AG04450 (cell line): ENCODE measurements at places on chromosomes 5 and 9.

- DNase-seq = no peak
These were observed 178.2 kb upstream of the IRX1 start for GRCh38 chr5:3417376-3417943.

- no peak for DNase-seq
These were observed 101.0 kb downstream of the USP20 start for GRCh38 chr9:129936222-129936621.

DNA sequence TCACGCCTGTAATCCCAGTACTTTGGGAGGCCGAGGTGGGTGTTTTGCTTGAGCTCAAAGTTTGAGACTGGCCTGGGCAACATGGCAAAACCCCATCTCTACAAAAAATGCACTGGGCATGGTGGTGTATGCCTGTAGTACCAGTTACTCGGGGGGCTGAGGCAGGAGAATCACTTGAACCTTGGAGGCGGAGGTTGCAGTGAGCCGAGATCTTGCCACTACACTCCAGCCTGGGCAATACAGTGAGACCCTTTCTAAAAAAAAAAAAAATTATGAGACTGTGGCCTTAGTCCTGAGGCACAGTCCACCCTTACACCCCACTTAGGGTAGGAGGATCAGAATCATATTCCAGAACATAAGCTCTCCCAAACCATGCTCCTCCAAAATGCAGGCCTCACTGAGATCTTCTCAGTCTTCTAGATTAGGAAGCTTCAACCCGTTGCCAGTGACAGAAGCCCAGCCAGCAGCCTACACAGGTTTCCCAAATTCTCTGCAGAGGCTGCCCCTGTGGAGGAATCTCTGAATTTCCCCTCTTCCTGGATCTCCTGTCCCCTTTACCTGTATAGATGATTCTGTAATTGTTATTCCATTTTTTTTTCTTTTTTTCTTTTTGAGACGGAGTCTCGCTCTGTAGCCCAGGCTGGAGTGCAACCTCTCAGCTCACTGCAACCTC is 77.3 kb downstream of the BASP1 start:
- DNase-seq = no peak

- DNase-seq = no peak
These were observed 227.0 kb downstream of the DRD1 start for GRCh38 chr5:175216991-175217390.

- DNase-seq = no peak
These were observed 143.2 kb upstream of the ANKH start for GRCh38 chr5:15014809-15015208.

- DNase-seq = no peak
These were observed 491.7 kb downstream of the CCDC171 start for GRCh38 chr9:16044579-16044881.

- DNase-seq = no peak
These were observed 159.3 kb downstream of the DMAC1 start for GRCh38 chr9:7640231-7640630.

DNA sequence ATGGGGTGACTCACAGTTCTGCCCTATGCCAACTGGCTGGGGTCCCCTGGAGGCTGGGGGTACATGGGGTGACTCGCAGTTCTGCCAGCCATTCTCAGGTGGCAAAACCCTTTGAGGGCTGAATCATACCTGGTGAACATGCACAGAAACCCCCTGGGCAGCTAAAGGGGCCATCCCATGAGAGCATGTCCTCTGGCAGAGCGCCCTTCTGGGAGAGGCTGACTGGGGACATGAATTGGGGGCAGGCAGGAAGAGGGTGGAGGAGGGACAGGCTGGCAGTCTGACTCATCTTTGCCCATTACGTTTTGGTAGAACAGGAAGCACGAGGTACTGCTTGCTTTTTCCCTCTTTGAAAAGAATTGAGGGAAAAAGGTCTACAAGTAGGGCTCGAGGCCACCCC is 16.7 kb downstream of the TRAF1 start:
- DNase-seq = no peak

GRCh38 chr5:17021602-17021932 is 85.5 kb upstream of the MYO10 start:
- no peak for DNase-seq

DNA sequence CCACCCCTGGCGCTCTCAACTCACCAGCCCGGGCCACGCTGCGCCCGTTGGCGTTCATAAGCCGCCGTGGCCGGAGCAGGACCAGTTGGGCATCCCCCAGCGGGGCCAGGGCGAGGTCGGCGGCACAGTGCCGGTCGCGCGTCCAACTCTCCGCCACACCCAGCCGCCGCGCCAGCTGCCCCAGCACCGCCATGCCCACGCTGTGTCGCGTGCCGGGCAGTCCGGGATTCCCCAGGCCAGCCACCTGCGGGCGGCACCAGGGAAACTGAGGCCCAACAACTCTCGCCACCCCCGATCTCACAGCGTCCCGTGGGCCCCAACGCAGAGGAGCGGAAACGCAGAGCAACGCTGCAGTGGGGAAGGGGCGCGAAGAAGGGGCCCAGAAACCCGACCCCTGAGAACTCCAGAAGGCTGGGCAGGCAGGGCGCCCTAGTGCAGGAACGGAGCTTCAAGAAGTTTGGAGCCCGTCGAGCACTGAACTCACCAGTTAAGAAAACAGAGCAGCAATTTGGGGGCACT is 453 bp downstream of the PTRH1 start:
- no peak for DNase-seq

GRCh38 chr5:96857924-96858323 is 18.4 kb upstream of the ERAP2 start:
- DNase-seq = no peak

- DNase-seq = no peak
These were observed 31.6 kb downstream of the IER5L start for GRCh38 chr9:129146441-129146941.

DNA sequence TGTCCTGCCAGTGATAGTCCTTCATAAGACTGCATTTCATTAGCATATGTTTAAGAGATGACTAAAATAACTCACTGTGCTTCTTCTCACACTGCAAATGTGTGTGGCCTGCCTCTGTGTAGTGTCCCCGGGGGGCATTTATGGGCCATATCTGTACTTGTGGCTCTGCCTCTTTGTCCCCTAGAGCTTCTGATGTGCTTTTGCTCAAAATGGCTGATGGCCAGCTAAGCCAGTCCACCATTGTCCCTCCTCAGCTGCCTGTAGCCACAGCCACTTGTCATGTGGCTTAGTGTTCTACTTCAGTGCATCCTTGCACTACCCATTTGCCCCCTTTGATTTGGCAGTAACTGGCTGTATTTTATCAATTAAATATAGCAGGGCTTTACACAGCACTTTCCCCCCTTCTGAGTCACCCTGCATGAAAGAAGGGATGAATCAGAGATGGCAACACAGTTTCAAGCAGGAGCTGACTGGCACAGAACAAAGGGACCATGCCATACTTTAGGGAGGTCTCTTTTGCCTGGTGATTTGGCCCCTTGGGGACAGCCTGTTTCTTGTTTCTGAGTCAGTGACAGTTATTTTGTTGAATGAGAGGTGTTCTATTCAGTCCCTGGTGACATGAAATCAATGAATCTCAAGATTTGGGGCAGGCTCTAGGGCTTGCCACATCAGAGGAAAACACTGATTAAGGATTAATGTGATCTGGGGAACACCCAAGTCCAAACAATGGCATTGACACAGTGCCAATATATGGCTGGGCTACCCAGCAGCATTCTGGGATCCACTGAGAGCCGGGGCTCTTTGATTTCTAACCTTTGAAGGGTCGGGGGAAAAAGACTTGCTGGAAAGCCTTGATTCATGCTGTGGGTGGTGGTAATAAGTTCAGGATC is 245.5 kb downstream of the SMARCA2 start:
- DNase-seq = no peak

- no peak for DNase-seq
These were observed 78.6 kb downstream of the ANXA1 start for GRCh38 chr9:73230251-73230650.

DNA sequence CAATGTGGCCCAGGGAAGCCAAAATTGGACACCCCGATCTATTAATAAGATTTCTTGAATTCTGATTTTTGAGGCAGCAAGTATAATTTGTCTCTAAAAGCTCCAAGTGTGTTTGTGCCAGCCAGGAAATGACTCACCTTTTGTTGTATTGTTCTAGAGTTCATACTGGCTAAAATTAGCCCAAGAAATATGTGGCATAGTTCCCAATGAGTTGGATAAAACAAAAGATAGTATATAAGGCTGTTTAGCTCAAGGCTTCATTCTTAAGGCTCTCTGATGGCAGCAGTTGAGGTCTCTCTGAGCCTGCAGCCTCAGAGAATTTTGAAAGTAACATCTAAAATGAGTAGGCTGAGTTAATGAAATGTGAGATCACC is 21.6 kb downstream of the HMGXB3 start:
- DNase-seq = peak; percentile 47

- DNase-seq = no peak
These were observed 82.9 kb downstream of the TMEM215 start for GRCh38 chr9:32866273-32866672.

GRCh38 chr9:70421272-70422180 is 7.1 kb upstream of the KLF9 start:
- no peak for DNase-seq

- DNase-seq = no peak
These were observed 127.1 kb downstream of the BNC2 start for GRCh38 chr9:16743375-16743774.

GRCh38 chr5:154648706-154649105 is 106.5 kb upstream of the LARP1 start:
- DNase-seq = no peak

DNA sequence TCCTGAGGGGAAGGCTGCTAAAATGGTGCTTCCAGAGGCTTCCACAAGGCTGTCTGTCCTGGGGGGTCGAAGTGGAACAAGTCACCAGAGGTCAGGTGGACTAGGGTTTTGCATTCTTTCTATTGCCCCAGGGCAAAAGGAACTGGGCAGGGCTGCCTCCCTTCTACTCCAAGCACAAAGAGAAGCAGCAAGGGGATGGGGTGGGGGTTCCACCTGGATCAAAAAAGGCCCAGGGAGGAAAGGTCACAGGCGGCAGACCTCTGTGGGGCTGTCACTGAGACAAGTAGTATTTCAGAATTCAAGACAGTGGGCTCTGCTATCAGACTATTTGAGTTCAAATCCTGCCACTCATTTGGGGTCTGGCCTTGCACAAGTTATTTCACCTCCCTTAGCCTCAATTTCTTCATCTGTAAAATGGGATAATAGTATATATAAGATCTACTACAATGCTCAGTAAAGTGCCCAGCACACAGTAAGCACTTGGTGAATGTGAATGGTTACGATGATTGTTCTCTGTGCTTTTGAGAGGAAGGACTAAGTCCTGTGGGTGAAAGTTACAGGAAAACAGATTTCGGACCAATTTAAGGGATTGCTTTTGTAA is 1.9 kb upstream of the ARSI start:
- DNase-seq = no peak

- no peak for DNase-seq
These were observed 239.0 kb downstream of the EBF1 start for GRCh38 chr5:158860706-158861105.

GRCh38 chr5:51691538-51692079 is 308.4 kb downstream of the ISL1 start:
- DNase-seq = no peak

GRCh38 chr9:92631452-92632343 is 38.2 kb downstream of the IPPK start:
- DNase-seq = no peak

DNA sequence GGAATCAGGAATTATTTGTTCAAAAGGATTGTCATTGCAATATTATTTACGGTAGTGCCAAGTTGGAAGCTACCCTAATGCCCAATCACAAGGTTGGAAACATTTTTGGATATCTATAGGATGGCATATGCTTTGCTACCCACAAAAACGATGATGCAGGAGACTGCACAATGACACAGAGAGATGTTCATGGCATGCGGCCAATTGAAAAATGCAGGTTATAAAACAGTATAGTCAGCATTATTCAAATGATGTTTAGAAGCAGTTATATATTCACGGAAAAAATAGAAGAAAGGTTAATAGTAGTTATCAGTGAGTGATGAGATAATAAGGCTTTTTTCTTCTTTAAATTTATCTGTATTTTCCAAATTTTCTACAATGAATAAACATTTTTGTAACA is 5.9 kb upstream of the ACSL6 start:
- no peak for DNase-seq

- DNase-seq = no peak
These were observed 59.2 kb downstream of the C9orf50 start for GRCh38 chr9:129561594-129562281.
